ENCODE measurements at places on chromosomes 3 and 15. TPM values are rescaled to one million over a fixed set of nuclear protein-coding genes. Genes with fewer than 3 reads are reported as not detected.

Gene ERICH6
- not detected for total RNA-seq

Gene BTBD1
- 38.7 TPM for total RNA-seq

Gene PLCD1
- total RNA-seq: 33.3 TPM

DNA sequence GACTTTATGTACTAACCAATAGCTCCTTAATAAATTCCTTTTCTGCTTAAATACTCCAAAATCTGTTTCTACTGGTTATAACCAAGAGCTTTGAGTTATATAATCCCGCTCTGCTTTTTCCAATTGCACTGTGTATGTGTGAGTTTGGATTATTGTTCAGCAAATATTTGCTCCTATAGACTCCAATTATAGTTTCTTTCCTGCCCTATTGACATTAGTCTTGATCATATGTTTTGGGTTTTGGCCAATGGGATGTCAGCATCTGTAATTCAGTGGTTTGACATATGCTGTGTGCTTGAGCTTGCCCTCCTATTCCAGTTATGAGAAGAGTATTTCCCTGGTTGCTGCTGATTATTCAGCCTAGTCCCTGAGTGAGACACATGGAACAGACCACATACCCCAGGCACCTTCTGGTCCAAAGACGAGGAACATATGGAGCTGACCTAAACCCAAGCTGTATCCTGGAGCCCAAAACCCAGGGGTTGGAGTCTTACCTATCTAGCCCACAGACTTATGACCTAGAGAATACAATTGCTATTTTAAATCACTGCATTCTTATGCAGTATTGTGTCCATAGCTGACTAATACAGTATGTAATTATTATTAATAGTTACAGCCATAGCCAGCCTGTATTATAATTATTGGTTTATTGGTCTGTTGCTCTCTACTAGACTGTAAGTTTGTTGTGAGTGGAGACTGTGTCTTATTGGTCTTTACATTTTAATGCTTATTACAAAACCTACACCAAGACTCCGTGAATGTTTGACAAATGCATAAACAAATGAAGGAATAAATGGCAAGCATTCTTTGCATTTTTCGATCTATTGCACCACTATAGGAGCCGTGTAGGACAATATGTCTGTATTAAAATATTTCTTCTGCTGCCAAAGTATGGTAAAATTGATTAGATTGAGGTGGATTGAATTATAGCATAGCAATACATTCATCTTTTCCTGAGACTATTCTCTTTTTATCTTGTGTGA lies 11.7 kb upstream of the ZNF280D start:
- H3K27ac ChIP-seq: no peak overlapping the region
- no peaks in the 10 kb centered on the region for H3K36me3 ChIP-seq
- H3K27me3 ChIP-seq: no peaks in the 10 kb centered on the region
- no peaks in the 10 kb centered on the region for H3K4me1 ChIP-seq
- H3K4me3 ChIP-seq: no peak overlapping the region
- no peak for DNase-seq

- H3K36me3 ChIP-seq: no peaks in the 10 kb centered on the region
- DNase-seq: no peak
- no peaks in the 10 kb centered on the region for H3K27me3 ChIP-seq
- peak overlapping the region; percentile 50 for H3K27ac ChIP-seq
- H3K4me1 ChIP-seq: peaks cover 27% of the 10 kb centered on the region
- no peak overlapping the region for H3K4me3 ChIP-seq
These were observed 80.8 kb upstream of the DPH6 start for GRCh38 chr15:35626571-35627318.

- no peak for DNase-seq
- no peak overlapping the region for H3K4me3 ChIP-seq
- no peak overlapping the region for H3K27ac ChIP-seq
- no peaks in the 10 kb centered on the region for H3K36me3 ChIP-seq
These were observed 51.9 kb upstream of the RPL32 start for GRCh38 chr3:12893247-12893646.

DNA sequence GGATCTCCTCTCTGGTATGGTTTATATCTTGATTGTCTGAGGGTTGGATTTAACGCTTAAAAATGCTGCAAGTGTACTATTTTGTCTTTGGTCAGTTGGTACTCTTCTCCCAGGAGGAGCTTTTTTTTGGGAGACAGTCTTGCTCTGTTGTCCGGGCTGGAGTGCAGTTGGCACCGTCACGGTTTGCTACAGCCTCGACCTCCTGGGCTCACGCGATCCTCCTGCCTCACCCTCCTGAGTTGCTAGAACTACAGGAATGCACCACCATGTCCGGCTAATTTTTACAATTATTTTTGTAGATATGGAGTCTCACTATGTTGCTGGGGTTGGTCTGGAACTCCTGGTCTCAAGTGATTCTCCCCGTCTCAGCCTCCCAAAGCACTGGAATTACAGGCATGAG lies 89.5 kb downstream of the FNDC3B start:
- H3K36me3 ChIP-seq: peaks cover 45% of the 10 kb centered on the region
- DNase-seq: no peak
- H3K27ac ChIP-seq: peak overlapping the region; percentile 32
- H3K4me1 ChIP-seq: peaks cover 53% of the 10 kb centered on the region
- H3K4me3 ChIP-seq: no peak overlapping the region

- no peak for DNase-seq
- no peak overlapping the region for H3K4me3 ChIP-seq
- no peak overlapping the region for H3K27ac ChIP-seq
These were observed 116.7 kb downstream of the WDR76 start for GRCh38 chr15:43943511-43943910.

GRCh38 chr15:87682527-87682926 lies 574.0 kb downstream of the NTRK3 start:
- no peaks in the 10 kb centered on the region for H3K36me3 ChIP-seq
- DNase-seq: no peak
- no peak overlapping the region for H3K27ac ChIP-seq

- H3K4me3 ChIP-seq: no peak overlapping the region
- peaks cover 75% of the 10 kb centered on the region for H3K27me3 ChIP-seq
- no peaks in the 10 kb centered on the region for H3K36me3 ChIP-seq
- no peak for DNase-seq
- no peak overlapping the region for H3K27ac ChIP-seq
- H3K4me1 ChIP-seq: peaks cover 2% of the 10 kb centered on the region
These were observed 409 bp upstream of the LHFPL4 start for GRCh38 chr3:9553948-9554513.

DNA sequence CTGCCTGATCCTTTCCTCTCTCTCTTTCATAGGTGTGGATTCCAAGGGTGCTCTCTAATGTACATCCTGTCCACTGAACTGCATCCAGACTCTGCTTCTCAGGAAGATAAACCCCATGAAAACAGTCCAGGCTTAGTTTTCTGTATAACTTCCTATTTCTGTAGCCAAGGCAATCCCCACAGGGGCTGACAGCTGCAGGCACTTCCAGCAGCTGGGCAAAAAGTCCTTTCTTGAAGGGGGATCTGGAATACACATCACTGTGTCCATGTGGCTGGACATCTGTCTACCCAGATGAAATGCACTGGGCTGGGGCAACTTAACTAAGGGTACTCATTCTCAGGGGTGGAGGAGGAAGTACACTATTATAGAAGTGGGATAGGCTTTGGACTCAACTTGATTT lies 72.2 kb downstream of the NR1D2 start:
- no peak for DNase-seq
- no peaks in the 10 kb centered on the region for H3K36me3 ChIP-seq
- no peak overlapping the region for H3K4me3 ChIP-seq
- H3K4me1 ChIP-seq: peaks cover 8% of the 10 kb centered on the region

GRCh38 chr3:135803028-135803692 lies 162.4 kb upstream of the PPP2R3A start:
- peaks cover 12% of the 10 kb centered on the region for H3K4me1 ChIP-seq
- H3K36me3 ChIP-seq: no peaks in the 10 kb centered on the region
- DNase-seq: no peak

- peaks cover 4% of the 10 kb centered on the region for H3K27me3 ChIP-seq
- no peaks in the 10 kb centered on the region for H3K36me3 ChIP-seq
- no peak overlapping the region for H3K27ac ChIP-seq
- no peak overlapping the region for H3K4me3 ChIP-seq
- no peaks in the 10 kb centered on the region for H3K4me1 ChIP-seq
These were observed 283.1 kb downstream of the GABRG3 start for GRCh38 chr15:27254055-27254454.

- H3K27ac ChIP-seq: no peak overlapping the region
- H3K36me3 ChIP-seq: no peaks in the 10 kb centered on the region
- H3K4me3 ChIP-seq: no peak overlapping the region
- H3K27me3 ChIP-seq: no peaks in the 10 kb centered on the region
- H3K4me1 ChIP-seq: no peaks in the 10 kb centered on the region
These were observed 240.4 kb downstream of the NSUN3 start for GRCh38 chr3:94303266-94303665.

DNA sequence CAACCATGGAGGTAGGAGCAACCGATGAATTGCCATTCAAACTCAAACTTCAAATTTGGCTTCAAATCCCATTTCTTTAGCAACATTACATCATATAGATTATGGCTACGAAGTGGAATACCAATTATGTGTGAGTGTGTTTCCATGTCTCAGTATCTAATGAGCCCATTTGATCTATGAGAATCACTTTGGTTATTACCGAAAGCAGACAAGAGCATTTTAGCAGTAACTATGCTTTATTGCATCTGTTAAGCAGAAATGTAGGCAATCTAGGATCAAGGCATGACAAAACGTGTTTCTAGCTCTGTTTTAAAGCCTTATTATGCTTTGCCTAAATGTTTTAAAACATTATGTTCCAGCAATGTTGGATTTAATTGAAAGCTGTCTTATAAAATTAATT lies 581.9 kb upstream of the TGFBR2 start:
- no peak overlapping the region for H3K4me3 ChIP-seq
- H3K4me1 ChIP-seq: peaks cover 3% of the 10 kb centered on the region
- no peaks in the 10 kb centered on the region for H3K27me3 ChIP-seq
- no peak overlapping the region for H3K27ac ChIP-seq
- no peaks in the 10 kb centered on the region for H3K36me3 ChIP-seq
- DNase-seq: no peak

DNA sequence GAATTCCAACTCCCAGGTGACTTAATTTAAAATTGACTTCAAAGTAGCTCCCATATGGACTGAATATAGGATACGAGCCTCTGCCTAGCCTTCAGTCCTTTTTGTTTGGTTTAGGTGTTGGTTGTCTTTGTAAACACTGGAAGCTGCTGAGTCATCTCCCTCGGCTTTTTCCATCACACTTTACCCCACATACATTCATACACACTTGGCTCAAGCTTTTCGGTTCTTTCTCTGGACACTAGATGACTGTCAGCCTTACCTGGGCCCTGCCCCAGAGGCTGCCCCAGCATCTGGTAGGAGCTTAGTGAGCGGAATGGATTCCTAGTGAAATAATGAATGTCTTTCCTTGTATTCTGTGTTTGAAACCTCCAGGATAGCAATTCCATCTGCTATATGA lies 201.5 kb upstream of the IL12A start:
- H3K27ac ChIP-seq: no peak overlapping the region
- H3K27me3 ChIP-seq: peaks cover 6% of the 10 kb centered on the region
- H3K4me1 ChIP-seq: peaks cover 57% of the 10 kb centered on the region
- no peaks in the 10 kb centered on the region for H3K36me3 ChIP-seq

DNA sequence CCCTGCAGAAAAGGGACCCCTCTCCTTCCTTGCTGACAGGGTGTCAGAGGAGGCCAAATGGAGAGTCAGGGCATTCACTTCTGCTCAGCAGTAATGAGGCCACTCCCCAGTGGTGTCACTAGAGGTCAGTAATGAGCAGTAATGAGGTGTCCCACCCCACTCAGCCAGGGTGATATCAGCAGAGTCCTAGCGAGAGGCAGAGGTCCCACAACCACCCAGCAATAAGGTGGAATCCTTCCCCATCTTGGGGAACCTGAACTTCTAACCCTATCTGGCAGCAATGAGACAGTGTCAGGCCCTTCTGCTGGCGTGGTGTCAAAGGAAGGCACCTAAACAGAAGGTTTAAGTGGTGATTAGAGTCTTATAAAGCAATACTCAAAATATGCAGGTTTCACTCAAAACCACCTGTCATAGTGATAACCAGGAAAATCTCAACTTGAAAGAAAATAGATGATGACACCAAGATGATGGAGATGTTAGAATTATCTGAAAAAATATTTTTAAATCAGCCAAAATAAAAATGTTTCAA lies 12.9 kb downstream of the OCA2 start:
- no peaks in the 10 kb centered on the region for H3K36me3 ChIP-seq
- peak; percentile 46 for DNase-seq
- no peak overlapping the region for H3K27ac ChIP-seq
- H3K4me1 ChIP-seq: no peaks in the 10 kb centered on the region

DNA sequence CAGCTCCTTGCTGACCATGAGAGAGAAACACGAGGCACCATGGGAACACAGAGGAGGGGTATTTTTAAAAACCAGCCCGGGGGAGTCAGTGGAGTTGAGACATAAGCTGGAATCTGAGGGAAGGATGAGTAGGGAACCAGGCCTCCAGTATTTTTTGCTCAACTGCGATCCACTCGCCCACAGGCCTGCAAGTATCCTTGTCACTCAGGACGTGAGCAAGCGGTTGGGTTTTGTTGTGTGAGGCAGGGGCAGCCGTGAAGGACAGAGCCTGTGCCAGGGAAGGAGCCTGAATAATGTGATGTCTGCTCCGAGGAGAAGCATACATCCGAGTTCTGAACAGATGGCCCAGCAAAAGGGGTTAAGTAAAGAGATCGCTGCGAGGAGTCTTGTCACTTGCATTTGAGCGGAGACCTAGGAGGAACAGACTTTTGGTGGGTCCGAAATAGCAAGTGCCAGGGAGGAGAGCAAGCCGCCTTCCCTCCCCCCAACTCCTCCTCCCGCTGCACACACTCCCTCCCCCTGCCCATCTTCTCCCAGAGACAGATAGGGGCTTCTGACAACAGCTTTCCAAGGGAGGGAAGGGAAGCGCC lies 20.4 kb upstream of the NTRK3 start:
- no peak overlapping the region for H3K4me3 ChIP-seq
- DNase-seq: no peak

- H3K4me3 ChIP-seq: no peak overlapping the region
- peaks cover 15% of the 10 kb centered on the region for H3K36me3 ChIP-seq
- no peaks in the 10 kb centered on the region for H3K27me3 ChIP-seq
- no peak overlapping the region for H3K27ac ChIP-seq
These were observed 45.9 kb upstream of the SLC22A13 start for GRCh38 chr3:38219609-38220197.

DNA sequence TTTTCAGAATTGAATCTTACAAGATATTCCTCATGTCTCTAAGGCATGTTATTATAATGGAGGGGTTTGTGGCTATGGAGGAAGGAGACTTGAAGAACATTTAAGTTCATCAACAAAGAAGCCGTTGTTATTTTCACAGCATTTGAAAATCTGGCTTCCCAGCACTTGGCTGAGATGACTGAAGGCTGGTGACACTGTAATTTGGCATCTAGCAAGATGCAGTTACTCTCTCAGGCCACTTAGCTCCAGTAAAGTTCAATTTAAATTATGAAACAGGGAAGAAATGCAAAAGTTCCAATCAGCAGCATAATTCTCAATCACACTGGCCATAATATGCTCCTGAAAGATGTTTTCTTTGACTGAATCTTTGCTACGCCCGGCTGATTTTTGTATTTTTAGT lies 139.4 kb upstream of the NUDT16 start:
- no peaks in the 10 kb centered on the region for H3K27me3 ChIP-seq
- H3K4me3 ChIP-seq: no peak overlapping the region
- peaks cover 4% of the 10 kb centered on the region for H3K4me1 ChIP-seq
- no peak for DNase-seq

- no peak overlapping the region for H3K27ac ChIP-seq
- no peak for DNase-seq
- H3K36me3 ChIP-seq: peaks cover 17% of the 10 kb centered on the region
- H3K27me3 ChIP-seq: no peaks in the 10 kb centered on the region
- H3K4me3 ChIP-seq: no peak overlapping the region
These were observed 17.9 kb upstream of the STIMATE start for GRCh38 chr3:52915294-52915693.
